ENCODE measurements at places on chromosomes 4 and X. TPM values are rescaled to one million over a fixed set of nuclear protein-coding genes. Genes with fewer than 3 reads are reported as not detected.

DNA sequence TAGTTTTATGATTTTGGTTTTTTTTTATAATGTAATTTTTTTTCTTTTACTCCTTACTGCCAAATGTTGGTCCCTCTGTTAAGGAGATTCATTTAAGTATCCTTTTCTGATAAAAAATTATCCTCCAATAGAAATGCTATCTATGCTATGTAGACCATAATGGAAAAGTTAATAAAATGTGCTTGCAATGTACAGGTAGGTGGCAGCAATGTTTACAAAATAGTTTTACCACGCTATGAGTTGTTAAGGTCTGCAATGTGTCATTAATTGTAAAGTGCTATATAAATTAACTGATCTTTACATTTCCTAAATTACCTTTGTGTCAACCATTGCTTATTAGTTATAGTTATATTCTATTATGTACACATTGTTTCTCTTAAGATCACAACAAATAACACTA, 3.8 kb upstream of the CENPC start:
- no peak for DNase-seq

Gene PHKA1
- total RNA-seq, result 11.9 TPM

Gene SPARCL1
- 0.80 TPM for total RNA-seq

Gene MAGEC1
- not detected for total RNA-seq

DNA sequence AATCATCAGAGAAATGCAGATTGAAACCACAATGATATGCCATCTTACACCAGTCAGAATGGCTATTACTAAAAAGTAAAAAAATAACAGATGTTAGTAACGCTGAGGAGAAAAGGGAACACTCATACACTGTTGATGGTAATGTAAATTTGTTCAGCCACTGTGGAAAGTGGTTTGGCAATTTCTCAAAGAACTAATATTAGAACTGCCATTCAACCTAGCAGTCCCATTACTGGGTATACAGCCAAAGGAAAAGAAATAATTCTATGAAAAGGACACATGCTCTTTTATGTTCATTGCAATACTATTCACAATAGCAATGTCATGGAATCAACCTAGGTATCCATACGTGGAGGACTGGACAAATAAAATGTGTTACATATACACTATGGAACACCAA, 566.3 kb downstream of the STPG2 start:
- no peak for DNase-seq

- DNase-seq, result no peak
These were observed 108.4 kb upstream of the NOCT start for GRCh38 chr4:138907174-138907573.
